ENCODE measurements at places on chromosomes 7 and 10.

- no peak for DNase-seq
- no peak overlapping the region for H3K4me3 ChIP-seq
- no peak overlapping the region for H3K27ac ChIP-seq
- H3K27me3 ChIP-seq: no peaks in the 10 kb centered on the region
- H3K36me3 ChIP-seq: no peaks in the 10 kb centered on the region
- H3K4me1 ChIP-seq: no peaks in the 10 kb centered on the region
Observed at GRCh38 chr7:142542942-142543341, 206.3 kb upstream of the PRSS1 start.

DNA sequence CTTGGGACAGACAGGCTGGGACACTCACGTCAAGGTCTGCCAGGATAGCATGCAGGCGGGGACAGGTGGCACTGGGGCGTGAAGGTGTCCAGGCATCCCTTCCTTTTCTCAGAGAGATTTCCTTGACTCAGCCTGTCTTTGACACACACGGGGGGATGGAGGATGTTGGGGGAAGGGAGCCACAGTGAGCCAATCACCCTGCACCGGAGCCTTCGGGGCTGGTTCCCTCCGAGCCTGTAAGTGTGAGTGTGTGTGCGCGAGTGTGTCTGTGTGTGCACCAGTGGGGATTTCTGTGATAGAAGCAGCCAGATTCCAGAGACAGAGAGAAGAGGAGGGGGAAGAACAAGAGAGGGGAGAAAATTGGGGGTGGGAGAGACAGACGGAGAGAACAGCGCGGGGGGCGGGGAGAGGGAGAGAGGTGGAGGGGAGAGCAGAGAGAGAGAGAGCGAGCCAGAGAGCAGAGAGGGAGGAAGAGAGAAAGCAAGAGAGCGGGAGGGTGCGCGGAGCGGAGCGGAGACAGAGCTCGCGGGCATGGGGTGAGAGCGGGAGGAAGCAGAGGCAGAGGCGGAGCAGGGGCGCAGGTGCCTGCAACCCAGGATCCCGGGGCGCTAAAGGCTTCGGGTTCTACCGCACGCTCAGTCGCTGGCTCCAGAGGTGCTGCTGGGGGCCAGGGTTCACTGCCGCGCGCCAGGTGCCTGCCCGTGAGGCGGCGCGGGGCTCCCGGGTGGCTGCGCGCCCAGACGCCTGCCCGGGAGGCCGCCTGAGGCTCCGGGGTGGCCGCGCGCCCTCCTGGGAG lies 466 bp upstream of the GPR26 start:
- no peak for DNase-seq
- H3K27ac ChIP-seq: no peak overlapping the region
- H3K4me3 ChIP-seq: no peak overlapping the region
- H3K4me1 ChIP-seq: no peaks in the 10 kb centered on the region
- H3K27me3 ChIP-seq: no peaks in the 10 kb centered on the region

DNA sequence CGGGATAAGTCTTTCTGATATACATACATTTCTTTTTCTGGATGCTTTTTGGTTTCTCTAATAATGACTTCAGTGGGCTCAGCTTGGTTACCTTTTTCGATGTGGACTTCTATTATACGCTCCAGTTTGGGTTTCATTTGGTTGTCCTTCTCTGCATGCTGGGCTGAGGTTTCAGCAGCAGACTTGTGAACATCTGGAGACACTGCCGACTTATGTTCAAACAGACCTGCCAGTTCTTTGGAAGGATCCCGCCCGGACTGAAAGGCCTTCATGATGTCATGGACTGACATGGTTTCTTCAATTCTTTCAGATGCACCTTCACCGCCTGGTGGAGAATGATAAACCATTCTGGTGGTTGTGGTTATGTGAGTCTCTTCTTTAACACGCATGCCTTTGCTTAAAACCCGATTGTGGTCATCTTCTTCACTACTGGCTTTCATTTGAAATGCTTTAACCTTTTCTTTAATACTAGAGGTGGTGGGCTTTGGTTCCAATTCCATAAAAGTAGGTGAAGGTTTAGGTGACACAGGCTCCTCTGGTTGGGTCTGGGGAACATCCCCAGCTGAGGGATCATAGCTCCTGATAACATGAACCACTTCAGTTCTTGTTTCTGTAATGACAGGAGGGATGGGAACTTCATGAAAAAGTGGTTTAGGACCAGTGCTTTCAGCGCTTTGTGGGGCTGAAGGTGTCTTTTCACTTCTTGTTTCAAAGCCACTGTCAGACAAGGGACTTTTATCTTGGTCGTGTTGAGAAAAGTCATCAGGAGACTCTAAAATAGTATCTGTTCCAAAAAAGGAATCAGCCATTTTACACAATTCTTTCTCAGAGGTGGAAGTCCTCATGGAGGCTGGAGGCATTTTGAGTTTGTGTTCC lies 167.7 kb upstream of the CCDC6 start:
- H3K4me3 ChIP-seq: no peak overlapping the region
- H3K4me1 ChIP-seq: no peaks in the 10 kb centered on the region
- H3K36me3 ChIP-seq: no peaks in the 10 kb centered on the region
- no peak overlapping the region for H3K27ac ChIP-seq
- no peak for DNase-seq
- no peaks in the 10 kb centered on the region for H3K27me3 ChIP-seq

GRCh38 chr10:128044961-128045832 lies 81.0 kb downstream of the MKI67 start:
- peak overlapping the region; percentile 92 for H3K27ac ChIP-seq
- H3K27me3 ChIP-seq: no peaks in the 10 kb centered on the region
- H3K4me1 ChIP-seq: no peaks in the 10 kb centered on the region
- no peaks in the 10 kb centered on the region for H3K36me3 ChIP-seq
- no peak for DNase-seq

- DNase-seq: no peak
- no peak overlapping the region for H3K27ac ChIP-seq
- no peaks in the 10 kb centered on the region for H3K4me1 ChIP-seq
- H3K36me3 ChIP-seq: no peaks in the 10 kb centered on the region
- no peaks in the 10 kb centered on the region for H3K27me3 ChIP-seq
Observed at GRCh38 chr10:78116361-78116760, 82.7 kb downstream of the RPS24 start.

DNA sequence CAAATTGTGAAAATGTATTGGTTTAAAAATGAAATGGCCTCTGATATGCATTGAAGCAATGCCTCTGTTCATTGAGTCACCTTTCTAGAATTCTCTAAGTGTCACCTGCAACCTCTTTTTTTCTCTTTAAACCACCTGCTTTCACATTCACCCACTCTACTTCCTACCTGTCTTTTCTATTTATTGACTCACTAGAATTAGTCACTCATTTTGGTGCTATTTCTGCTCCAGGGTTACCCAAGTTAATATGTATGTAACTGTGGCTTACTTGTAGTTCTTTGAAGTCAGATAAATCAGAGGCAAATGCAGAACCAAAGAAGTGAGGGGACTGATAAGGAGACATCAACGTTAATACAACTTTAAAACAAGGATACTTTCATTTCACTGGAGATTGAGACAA lies 674.7 kb downstream of the CCSER2 start:
- no peaks in the 10 kb centered on the region for H3K4me1 ChIP-seq
- no peaks in the 10 kb centered on the region for H3K36me3 ChIP-seq
- H3K27ac ChIP-seq: no peak overlapping the region
- no peaks in the 10 kb centered on the region for H3K27me3 ChIP-seq
- no peak for DNase-seq
- H3K4me3 ChIP-seq: no peak overlapping the region

GRCh38 chr7:31309407-31309806 lies 31.1 kb downstream of the NEUROD6 start:
- H3K4me1 ChIP-seq: no peaks in the 10 kb centered on the region
- no peak overlapping the region for H3K4me3 ChIP-seq
- DNase-seq: no peak
- no peak overlapping the region for H3K27ac ChIP-seq
- H3K36me3 ChIP-seq: no peaks in the 10 kb centered on the region
- H3K27me3 ChIP-seq: no peaks in the 10 kb centered on the region

- no peak overlapping the region for H3K4me3 ChIP-seq
- H3K4me1 ChIP-seq: no peaks in the 10 kb centered on the region
- H3K27ac ChIP-seq: no peak overlapping the region
- H3K36me3 ChIP-seq: no peaks in the 10 kb centered on the region
- DNase-seq: no peak
Observed at GRCh38 chr7:138478499-138478908, 18.4 kb downstream of the TRIM24 start.

DNA sequence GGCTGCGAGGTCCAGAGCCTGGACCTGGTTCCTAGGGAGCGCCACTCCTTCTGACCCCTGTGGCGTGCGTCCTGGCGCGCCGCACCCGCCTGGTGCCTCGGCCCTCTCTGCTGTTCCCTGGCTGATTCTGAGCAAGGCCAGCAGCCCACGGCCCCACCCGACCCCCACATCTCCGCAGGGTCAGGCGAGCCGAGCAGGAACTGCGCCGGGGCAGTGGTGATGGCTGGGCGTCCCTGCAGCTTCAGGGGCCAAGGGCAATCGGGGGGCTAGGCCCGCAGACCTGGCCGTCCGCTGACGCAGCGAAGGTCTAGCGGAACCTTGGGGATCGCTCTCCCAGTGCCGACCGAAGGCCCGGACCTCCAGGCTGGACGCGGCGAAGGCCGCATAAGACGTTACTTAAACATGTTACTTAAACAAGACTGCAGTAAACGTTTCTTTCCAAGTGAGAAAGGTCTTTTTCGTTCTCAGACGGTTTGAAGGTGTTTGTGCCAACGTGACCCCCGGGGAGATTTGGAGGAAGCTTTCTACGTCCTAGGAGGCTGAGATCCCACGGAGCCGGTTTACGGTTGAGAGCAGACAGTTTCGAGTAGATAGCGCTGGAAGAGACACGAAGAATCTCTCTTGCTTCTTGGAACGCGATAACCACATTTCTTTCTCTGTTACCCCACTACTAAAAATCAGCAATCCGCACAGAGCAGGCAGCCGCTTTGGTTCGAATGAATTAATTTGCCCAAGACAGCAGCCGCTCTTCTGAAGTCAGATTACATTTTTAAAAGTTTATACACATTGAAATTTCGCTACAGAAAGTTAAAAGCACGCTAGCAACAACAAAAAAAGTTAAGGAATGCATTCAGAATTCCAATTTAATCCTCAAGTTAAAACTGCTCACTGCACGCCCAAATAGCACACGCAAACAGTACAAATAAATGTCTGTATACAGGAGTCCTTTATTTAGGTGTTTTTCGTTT lies 4.9 kb upstream of the NKX2-3 start:
- peaks cover 100% of the 10 kb centered on the region for H3K27me3 ChIP-seq
- no peaks in the 10 kb centered on the region for H3K36me3 ChIP-seq
- no peaks in the 10 kb centered on the region for H3K4me1 ChIP-seq
- no peak for DNase-seq
- no peak overlapping the region for H3K4me3 ChIP-seq
- no peak overlapping the region for H3K27ac ChIP-seq

DNA sequence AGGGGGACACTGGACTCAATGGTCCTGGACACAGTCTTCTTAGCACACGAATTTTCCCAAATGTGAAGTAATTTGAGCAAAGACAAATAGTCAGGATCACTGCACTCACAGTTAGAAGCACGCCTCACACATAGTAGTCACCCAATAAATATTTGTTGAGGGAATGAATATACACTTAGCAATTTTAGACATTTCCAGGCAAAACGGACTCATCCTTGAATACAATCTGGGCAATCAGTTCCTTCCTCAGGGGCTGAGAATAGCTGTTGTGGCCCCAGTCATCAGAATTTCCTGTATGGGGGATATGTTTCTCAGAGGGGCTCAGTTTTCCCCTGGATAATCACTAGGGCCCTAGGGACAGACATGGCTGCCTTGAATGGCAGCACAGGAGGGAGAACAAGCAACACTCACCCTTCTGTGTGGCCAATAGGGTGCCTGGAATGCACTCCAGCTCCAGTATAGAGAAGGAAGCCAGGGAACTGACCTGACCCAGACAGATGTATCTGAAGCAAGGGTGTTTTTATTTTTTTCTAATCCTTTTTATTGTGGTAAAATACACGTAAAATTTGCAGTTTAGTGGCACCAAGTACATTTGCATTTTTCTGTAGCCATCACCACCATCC lies 282.7 kb upstream of the ZNF32 start:
- no peaks in the 10 kb centered on the region for H3K27me3 ChIP-seq
- no peak overlapping the region for H3K4me3 ChIP-seq
- no peak for DNase-seq
- no peaks in the 10 kb centered on the region for H3K36me3 ChIP-seq
- H3K27ac ChIP-seq: no peak overlapping the region
- no peaks in the 10 kb centered on the region for H3K4me1 ChIP-seq

DNA sequence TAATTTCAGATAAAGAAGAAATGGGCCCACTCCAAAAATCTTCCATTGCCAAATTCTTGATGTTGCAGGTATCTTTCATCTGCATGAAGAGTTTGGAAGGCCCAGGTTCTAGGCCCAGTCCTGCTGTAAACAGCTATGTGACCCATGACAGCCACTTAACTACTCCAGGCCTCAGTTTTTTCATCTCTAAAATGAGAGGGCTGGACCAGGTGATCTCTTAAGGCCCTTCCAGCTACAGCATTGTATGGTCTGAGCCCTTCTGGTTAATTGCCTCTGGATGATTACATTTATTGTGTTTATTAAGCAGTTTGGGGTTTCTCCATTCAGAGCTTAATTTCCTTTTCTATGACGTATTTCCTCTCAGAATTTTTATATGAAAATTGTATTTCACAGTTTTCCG lies 190.8 kb upstream of the KMT2E start:
- H3K4me1 ChIP-seq: no peaks in the 10 kb centered on the region
- no peak overlapping the region for H3K4me3 ChIP-seq
- H3K27ac ChIP-seq: no peak overlapping the region

GRCh38 chr10:84355106-84355505 lies 26.7 kb downstream of the CCSER2 start:
- no peaks in the 10 kb centered on the region for H3K36me3 ChIP-seq
- H3K4me3 ChIP-seq: no peak overlapping the region
- no peak for DNase-seq
- H3K27ac ChIP-seq: no peak overlapping the region
- no peaks in the 10 kb centered on the region for H3K27me3 ChIP-seq
- H3K4me1 ChIP-seq: no peaks in the 10 kb centered on the region

GRCh38 chr7:135257790-135258189 lies 24.2 kb downstream of the STRA8 start:
- H3K4me1 ChIP-seq: peaks cover 16% of the 10 kb centered on the region
- no peaks in the 10 kb centered on the region for H3K36me3 ChIP-seq
- no peak overlapping the region for H3K27ac ChIP-seq
- no peak for DNase-seq
- H3K4me3 ChIP-seq: no peak overlapping the region

DNA sequence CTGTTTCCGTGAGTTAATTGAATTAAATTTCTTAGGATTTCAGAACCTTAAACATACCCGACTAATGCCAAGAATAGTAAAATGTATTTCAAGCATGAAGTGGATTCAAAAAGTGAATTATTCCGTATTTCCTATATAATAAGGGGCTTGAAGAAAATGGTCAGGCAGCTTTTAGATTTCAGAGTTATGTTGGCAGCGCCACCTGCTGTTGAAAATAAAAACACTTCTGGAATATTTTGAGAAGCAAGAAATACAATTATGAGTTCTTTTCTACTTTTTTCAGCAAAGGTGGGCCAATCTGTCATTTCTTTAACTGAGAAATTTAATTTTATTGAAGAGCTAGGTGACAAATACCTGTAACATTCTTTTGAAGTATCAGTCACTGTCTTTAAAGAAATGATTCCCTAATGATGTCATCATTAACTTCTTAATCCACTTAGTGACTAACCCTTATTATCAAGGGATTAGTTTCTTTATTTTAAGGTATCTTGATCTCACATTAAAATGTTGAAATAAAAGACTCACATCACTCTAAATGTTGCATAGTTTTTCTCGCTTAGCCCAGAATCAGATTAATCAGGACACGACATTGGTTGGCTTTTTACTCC lies 36.6 kb upstream of the AGR3 start:
- H3K27me3 ChIP-seq: no peaks in the 10 kb centered on the region
- no peaks in the 10 kb centered on the region for H3K4me1 ChIP-seq
- H3K4me3 ChIP-seq: no peak overlapping the region
- DNase-seq: no peak
- H3K27ac ChIP-seq: no peak overlapping the region

- no peak overlapping the region for H3K27ac ChIP-seq
- H3K4me1 ChIP-seq: no peaks in the 10 kb centered on the region
- H3K4me3 ChIP-seq: no peak overlapping the region
- H3K27me3 ChIP-seq: no peaks in the 10 kb centered on the region
- DNase-seq: no peak
Observed at GRCh38 chr7:98360221-98361130, 40.4 kb downstream of the BAIAP2L1 start.

All from breast epithelium (tissue), 4 donors.